IPS-NIHi11 (cell line): ENCODE measurements at places on chromosomes 7 and 10.

- no peak for DNase-seq
Measured at GRCh38 chr7:47878662-47879061, 69.6 kb downstream of the PKD1L1 start.

DNA sequence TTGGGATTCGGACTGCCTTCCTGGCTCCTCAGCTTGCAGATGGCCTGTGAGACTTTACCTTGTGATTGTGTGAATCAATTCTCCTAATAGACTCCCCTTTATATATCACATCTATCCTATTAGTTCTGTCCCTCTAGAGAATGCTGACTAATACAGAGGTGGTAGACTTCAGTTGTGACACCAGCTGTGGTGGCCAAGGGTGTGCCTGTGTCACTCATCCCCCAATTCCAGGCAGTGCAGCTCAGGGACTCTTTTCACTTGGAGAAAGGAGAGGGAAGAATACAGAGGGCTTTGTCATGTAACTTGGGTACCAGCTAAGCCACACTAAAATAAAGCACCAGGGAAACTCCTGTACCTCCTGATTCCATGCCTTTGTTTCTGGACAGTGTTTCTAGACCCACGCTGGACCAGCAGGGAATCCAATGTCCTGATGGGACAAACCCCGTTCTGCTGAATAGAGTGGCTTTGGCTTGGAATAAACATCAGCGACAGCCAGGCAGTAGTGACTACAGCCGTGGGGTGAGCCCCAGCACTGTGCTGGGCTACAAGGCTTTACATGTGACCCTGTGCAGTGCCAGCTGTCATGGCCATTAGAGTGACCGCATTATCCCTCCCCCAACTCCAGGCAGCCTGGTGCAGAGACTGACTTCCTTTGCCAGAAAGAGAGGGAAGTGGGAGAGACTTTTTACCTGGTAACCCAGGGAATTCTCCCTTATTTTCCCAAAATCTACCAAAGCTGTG, 233.6 kb downstream of the ANK3 start:
- DNase-seq: no peak

GRCh38 chr10:97759946-97760345, 11.9 kb downstream of the SFRP5 start:
- DNase-seq: no peak

DNA sequence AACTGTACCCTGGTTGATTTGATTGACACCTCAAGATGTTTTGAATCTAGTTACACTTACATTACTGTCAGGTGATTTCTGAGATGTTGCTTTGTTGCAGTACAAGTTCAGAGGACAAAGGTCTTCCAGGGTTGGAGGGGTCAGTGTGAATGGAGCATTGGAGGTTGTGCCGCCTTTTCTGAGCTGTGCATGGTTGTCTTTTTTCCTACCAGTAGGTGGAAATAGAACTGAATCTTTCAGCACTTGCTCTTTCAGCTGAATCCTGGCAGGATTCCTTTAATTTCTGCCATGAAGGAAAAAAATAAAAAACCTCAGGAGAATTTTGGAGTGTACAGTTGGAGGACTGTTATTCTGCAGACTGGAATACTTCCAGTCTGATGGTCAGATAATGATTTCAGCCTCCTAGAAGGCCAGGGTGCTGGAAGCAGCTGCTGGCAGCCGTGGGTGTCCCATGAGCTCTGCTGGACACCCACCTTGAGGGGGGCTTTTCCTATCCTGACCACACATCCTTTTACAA, 82.7 kb downstream of the PLCE1 start:
- peak; percentile 30 for DNase-seq

GRCh38 chr10:103733045-103733419, 122.3 kb downstream of the SH3PXD2A start:
- no peak for DNase-seq

DNA sequence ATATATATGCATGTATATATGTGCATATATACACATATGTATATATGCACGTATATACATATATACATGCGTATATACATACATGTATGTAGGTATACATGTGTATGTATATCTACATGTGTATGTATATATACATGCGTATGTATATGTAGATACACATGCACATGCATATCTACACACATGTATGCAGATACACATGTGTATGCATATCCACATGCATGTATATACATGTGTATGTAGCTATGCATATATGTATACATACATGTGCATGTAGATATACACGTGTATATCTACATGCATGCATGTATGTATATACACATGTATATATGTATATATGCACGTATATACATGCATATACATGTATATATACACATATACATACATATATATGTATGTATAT, 95.8 kb upstream of the STEAP4 start:
- no peak for DNase-seq

- DNase-seq: no peak
Measured at GRCh38 chr7:55185321-55185802, 166.5 kb downstream of the EGFR start.

DNA sequence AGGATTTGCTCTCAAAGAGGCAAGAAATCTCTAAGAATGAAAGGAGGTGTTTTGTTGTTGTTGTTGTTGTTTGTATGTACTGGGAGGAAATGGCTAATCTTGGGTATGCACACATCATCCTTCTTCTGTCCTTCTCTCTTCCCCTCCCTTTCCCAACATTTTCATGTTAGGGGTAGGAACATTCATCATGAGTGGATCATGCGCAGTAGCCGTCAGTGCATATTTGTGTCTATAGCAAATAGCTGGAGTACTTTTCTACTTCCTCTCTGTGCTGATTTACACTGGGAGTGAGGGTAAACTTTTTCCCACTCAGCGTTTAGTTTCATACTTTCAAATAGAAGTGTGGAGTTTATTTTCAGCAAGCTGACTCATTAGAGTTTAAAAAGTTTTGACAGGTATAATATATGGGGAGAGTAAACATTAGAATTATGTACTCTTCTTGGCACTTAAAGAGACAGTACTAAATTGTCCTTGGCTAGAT, 80.5 kb upstream of the PRKG1 start:
- no peak for DNase-seq

DNA sequence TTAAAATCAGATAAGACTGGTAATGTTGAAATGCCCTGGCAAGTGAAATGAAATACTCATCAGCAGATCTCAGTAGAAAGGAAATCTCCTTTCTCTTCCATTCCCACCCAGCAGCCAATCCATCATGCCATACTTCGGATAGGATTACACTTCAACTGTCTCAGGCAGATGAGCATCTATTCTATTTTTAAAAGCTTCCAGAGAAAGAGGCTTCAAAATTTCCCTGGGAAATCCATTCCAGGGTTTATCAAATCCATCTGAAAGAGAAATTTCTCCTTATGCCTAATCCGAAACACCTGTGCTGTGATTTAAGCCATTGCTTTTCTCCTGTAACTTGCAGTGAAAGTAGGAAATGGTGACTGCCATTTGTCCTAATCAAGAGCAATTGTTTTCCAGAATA, 60.4 kb upstream of the RAPGEF5 start:
- DNase-seq: no peak

DNA sequence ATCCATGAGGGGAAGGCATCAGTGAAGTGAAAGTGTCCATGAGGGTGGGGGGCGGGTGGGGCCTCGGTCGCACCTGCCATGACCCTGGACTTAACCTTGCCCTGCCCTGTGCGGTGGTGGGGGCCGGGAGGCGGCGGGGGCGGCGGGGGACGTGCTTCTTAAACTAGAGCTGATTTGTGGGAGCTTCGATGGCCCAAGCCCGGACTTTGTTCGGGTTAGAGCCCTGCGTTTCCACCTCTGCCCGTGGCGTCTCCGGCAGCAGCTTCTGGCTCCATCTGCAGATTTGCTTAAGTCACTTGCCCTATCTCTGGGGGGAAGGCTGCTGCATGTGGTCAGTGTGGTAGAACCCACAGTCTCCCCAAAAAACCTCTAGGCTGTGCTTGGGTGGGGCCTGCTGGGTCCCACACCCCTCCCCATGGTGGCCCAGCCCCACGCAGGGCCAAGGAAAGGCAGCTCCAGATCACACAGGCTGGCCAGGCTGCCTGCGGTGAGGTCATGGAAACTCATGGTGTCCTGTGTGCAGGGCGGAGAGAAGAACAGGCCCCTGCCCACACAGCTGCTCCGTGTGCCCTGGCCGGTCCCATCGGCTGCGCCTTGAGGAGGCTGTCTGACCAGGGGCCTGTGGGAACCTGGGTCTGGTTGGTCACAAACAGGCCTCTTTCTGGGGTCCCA, 93.2 kb downstream of the INPP5A start:
- no peak for DNase-seq

DNA sequence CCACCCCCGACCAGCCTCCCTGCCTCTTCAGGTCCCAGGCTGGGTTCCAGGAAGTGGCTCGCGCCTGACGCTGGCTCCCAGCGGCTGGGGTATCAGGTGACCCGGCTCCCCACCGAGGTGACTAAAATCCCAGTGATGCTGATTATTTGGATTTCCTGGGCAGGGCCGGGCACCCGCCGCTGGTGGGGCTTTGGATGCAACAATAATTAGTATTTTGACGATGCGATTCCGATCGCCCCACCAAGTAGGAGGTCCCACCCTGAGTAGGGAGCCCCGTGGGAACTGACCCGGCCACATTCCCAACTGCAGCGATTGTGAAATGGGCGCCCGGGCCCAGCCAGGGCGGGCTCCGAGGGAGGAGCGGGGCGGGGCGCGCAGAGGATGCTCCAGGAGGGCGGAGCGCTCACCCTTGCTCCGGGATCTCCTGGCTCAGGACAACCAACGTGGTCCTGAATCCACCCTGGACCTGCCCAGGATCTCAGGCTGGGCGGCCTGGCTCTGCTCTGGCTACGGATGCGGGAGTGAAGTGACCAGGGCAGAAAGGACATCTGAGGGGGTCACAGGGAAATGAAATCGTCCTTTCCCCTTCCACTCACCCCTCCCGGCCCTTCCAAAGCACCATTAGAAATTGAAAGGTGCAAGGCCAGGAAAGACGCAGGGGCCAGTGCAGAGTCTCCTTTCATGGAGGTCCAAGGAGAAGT, 32.6 kb downstream of the DUSP5 start:
- peak; percentile 86 for DNase-seq

DNA sequence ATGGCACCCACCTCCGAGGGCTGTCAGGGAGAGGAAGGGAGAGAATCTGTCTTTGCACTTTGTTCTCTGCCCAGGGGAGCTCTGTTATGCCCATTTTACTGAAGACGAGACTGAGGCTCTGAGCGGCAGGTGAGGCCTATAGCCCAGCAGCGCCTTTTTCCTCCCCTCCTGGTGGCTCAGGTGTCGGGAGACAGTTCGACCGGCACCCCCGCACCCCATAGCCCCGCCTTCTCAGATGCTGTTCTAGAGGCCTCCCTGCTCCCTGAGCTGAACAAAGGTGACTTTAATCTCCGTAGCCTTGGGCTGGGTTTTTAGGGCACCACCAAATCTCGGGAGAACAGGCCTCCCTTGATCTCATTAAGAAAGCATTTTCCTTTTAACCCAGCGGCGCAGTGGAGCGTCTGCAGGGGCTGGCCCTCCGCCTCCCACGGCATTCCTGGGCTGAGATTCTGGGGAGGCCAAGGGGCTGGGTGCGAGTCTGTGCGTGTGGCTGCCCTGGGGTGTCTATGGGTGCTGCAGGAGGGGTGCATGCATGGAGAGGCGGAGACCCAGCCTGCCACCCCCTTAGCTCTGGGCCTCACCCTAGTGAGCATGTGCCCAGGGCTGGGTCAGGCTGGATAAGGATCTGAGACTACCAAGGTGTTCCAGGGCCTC, 3.3 kb downstream of the LFNG start:
- no peak for DNase-seq

- no peak for DNase-seq
Measured at GRCh38 chr10:58641708-58642107, 129.0 kb downstream of the BICC1 start.

- no peak for DNase-seq
Measured at GRCh38 chr7:43851805-43852204, 17.5 kb downstream of the MRPS24 start.

- DNase-seq: no peak
Measured at GRCh38 chr7:51025668-51026067, 243.0 kb upstream of the GRB10 start.

DNA sequence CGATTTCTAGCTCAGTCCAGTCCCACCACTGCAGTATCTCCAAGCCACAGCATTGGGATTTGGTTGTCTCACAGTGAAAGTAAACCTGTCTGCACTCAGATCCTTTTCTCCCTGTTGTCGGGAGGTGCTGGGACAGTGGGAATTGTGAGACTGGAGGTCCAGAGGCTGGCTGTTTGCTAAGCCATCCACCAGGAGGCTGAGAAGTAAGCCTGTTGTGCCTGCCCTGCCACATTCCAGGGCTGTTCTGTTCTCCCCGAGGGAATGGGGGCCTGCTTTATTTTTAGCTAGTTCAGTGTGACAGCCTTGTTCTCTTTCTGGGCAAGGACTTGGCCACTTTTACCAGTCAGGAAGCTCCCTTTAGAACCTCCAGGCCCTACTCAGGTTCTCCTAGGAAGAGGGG, 54.9 kb downstream of the HK1 start:
- peak; percentile 77 for DNase-seq

DNA sequence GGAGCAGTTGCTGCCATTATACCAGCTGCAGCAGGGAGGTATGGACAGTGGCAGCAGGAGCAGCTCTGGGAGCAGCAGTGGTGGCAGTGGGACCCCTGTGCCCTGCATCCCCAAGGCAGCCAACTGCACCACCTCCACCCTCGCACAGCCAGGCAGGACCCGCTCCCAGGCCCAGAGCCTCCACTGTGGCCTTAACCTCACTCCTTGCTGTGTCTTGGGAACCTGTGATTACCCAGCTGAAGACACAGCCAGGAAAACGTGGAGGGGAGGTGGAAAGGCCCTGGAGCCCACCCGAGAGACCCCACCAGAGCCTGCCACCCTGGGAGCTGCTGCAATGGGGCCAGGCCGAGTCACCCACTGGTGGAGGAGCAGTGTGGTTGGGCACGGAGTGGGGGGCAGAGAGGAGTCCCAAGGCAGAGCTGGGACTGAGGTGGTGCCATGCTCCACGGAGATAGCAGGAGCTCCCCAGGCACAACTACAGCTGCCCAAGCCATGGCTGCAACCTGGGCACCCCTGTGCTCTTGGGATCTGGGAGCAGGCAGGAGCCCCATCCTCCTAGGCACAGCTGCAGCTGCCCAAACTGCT, 20.4 kb downstream of the LRRC72 start:
- no peak for DNase-seq

DNA sequence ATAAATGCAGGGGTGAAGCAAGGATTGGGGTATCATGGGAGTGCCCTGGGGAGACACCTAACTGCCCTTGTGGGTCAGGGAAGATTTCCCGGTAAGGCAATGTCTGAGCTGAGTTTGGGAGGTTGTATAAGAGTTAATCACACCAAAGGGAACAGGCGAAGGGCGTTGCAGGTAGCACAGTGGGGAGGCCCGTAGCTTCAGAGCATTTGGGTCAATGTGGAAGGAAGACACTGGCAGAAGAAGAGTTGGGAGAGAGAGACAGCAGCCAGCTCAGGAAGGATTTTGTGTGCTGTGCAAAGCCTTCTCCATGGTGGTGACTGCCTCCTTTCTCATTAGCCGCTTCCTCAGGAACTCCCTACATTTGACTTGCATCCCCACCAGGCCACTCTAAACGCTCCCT, 80.8 kb upstream of the LEP start:
- DNase-seq: no peak

GRCh38 chr7:14846405-14846804, 56.1 kb downstream of the DGKB start:
- DNase-seq: peak; percentile 34

GRCh38 chr10:132593389-132593788, 55.8 kb downstream of the INPP5A start:
- DNase-seq: no peak

GRCh38 chr10:46539596-46540411, 16.7 kb downstream of the GPRIN2 start:
- DNase-seq: no peak

GRCh38 chr10:97685395-97685958, 1.6 kb downstream of the AVPI1 start:
- DNase-seq: no peak

- no peak for DNase-seq
Measured at GRCh38 chr7:17520941-17521340, 222.5 kb downstream of the AHR start.

- no peak for DNase-seq
Measured at GRCh38 chr7:100604976-100605911, 3.1 kb downstream of the PCOLCE start.
